ENCODE measurements at places on chromosomes 2 and 18. TPM values are rescaled to one million over a fixed set of nuclear protein-coding genes. Genes with fewer than 3 reads are reported as not detected.

Gene ANKRD62
- not detected for total RNA-seq

Gene PAX8
- total RNA-seq, result 0.28 TPM

Gene MFSD6
- 8.1 TPM for total RNA-seq

Gene SERPINB4
- total RNA-seq, result not detected

Gene GLI2
- 4.7 TPM for total RNA-seq

Gene PJVK
- 0.72 TPM for total RNA-seq

Gene ALPP
- not detected for total RNA-seq

Gene DYNAP
- not detected for total RNA-seq

Gene ELOA2
- not detected for total RNA-seq

Gene DSG1
- total RNA-seq, result not detected

Gene ERBB4
- not detected for total RNA-seq

Gene LDLRAD4
- not detected for total RNA-seq

Gene TMEM200C
- 1.7 TPM for total RNA-seq

Gene LHCGR
- total RNA-seq, result under 0.01 TPM

Gene SOX11
- total RNA-seq, result 4.7 TPM

Data from IMR-90 (cell line).